HepG2 (cell line): ENCODE measurements at places on chromosomes 3 and 15. TPM values are rescaled to one million over a fixed set of nuclear protein-coding genes. Genes with fewer than 3 reads are reported as not detected.

- no peak for DNase-seq
Measured at GRCh38 chr15:69096196-69096595, 64.2 kb upstream of the GLCE start.

DNA sequence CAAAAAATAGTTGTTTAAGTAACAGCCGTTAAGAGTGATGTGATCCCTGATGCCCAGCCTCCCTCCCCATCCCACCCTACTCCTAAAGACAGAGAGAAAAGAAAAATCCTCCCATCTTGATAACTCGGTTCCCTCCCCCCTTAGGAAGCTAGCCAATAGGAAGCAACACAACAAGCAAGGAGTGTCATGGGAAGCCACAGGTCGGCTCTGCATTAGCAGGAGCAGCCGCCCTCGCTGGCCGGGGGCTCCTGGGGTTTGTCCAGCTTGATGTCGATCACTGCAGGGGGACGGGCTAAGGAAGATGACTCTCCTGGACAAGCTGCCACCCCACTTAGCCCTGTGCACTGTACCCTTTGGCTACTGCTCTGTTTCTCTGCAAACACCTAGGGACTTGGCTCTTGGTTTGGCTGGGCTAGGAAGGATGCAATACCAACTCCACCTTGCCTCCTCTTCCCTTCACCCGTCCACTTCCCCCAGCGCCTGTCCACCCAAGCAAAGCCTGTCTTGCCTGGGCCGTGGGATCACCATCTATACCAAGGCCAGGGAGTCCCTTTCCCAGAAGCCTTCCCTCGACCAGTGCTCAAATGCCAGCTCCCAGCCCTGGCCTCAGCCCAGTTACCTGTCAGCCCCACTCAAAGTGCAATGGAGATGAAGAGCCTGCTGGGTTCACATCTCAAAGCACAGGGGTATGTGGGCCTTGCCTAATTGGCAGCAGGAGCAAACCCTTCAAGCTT lies 23.1 kb downstream of the SRPRB start:
- no peak for DNase-seq

GRCh38 chr3:53516339-53516738 lies 21.9 kb downstream of the CACNA1D start:
- no peak for DNase-seq

DNA sequence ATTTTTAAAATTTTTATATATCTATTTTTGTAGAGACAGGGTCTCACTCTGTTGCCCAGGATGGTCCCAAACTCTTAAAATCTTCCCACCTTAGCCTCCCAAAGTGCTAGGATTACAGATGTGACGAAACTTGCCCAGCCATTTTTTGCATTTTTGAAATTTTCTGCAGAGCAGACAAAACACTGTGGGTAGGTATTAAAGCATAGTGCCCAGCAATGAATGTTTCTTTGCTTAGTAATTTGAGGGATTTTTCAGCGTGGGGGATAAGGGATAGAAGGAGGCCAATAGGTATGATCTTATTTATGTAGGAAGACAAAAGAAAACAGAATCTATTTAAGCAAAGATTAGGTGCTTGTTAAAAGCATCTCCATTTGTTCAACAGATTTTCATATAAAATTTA lies 446.8 kb upstream of the DPH6 start:
- no peak for DNase-seq

DNA sequence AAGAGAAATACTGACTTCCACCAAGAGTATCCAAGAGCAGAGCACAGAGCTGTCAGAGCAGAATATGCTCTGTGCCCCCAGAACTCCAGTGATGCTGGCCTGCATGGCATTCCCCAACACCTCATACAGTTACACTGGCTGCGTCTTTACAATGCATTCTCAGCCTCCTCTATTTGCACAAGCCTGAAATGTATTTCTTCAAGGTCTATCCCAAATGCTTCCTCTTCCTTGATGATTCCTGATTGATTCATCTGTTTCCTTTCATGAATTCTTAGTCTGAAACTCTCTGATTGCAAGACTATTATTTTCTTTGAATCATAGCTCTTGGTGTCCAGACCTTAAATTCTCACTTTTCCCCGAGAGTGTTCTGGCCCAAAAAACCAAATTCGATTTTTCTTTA lies 664.7 kb downstream of the MECOM start:
- DNase-seq: no peak

The TUSC7 gene
- total RNA-seq: not detected in 2 replicates

The LMAN1L gene
- total RNA-seq: not detected in 2 replicates

The ITPKA gene
- 29.7 and 41.3 TPM in 2 replicates for total RNA-seq

The SLC2A2 gene
- 14.5 and 19.5 TPM in 2 replicates for total RNA-seq

The SOX14 gene
- not detected in 2 replicates for total RNA-seq

The TMIE gene
- total RNA-seq: not detected in 2 replicates
